ENCODE measurements at places on chromosomes 5 and 9.
A peak's percentile ranks its signal among the peaks of the same experiment; 100 is the strongest.

- DNase-seq, result no peak
Observed at GRCh38 chr5:135441350-135441831, 5.8 kb downstream of the DCANP1 start.

- no peak for DNase-seq
Observed at GRCh38 chr9:115196919-115197318, 79.0 kb upstream of the TNC start.

DNA sequence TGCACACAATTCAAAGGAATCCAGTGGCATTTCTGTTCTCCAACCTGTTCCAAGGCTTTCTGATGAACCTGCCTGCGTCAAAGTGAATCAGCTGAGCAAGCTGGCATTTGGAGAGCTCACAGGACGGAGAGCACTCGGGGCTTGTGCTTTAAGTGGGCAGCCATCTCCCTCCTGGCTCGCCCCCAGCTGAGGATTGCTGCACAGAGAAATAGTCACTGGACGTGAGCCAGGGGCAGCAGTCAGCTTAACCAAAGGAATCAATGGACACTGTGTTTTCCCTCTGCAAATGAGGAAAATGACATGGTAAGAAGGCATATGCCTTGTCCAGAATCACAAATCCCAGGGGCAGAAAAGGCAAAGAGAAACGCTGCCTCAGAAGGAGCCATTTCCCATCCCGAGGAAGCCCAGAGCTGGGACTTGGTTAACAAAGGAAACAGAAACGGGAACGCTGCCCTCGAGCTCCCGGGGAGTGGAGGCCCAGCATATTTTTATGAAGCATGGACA lies 299.4 kb downstream of the ZSWIM6 start:
- no peak for DNase-seq

GRCh38 chr9:88898039-88898720 lies 93.1 kb upstream of the S1PR3 start:
- DNase-seq, result no peak

- DNase-seq, result peak; percentile 41
Observed at GRCh38 chr5:145825751-145826180, 9.4 kb downstream of the PRELID2 start.

DNA sequence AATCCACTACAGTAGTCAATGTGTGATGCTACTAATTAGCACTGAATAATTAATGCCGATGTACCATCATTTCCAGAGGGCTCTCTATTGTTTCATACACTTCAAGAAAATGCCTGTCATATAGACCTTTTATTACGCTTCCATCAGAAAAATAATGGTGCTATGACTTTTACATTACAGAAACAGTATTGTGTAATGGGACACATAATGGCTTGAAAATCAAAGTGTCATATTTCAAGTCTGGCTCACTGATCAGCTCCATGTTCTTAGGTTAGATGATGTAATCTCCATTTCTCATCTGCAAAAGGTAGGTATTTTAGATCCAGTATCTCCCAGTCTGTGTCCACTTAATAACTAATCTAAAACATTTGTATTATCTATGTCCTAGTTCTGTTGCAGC lies 990.6 kb upstream of the TYRP1 start:
- DNase-seq, result no peak

GRCh38 chr5:132180134-132180745 lies 47.4 kb downstream of the P4HA2 start:
- no peak for DNase-seq

GRCh38 chr5:68315679-68316271 lies 100.2 kb downstream of the PIK3R1 start:
- peak; percentile 50 for DNase-seq

Measured in CD4-positive, alpha-beta T cell treated with Interleukin-10 for 1 hour (primary cell).